Placental epithelial cell (primary cell): ENCODE measurements at places on chromosomes 16 and 17. TPM values are rescaled to one million over a fixed set of nuclear protein-coding genes. Genes with fewer than 3 reads are reported as not detected.

SRRM2 gene
- 58.1 and 106 TPM in 2 replicates for total RNA-seq

TSNAXIP1 gene
- total RNA-seq, result 0.11 and 1.2 TPM in 2 replicates

HS3ST3A1 gene
- total RNA-seq, result 0.33 and 0.79 TPM in 2 replicates

ZP2 gene
- total RNA-seq, result not detected in 2 replicates

MFAP4 gene
- total RNA-seq, result 2.1 and 19.2 TPM in 2 replicates

DHX58 gene
- total RNA-seq, result 2.4 and 5.5 TPM in 2 replicates

TMEM132E gene
- under 0.01 TPM in 1 of 2 replicates, not detected in the other for total RNA-seq

ZNF747 gene
- total RNA-seq, result 21.5 and 25.1 TPM in 2 replicates

PRRT2 gene
- 1.2 and 13.3 TPM in 2 replicates for total RNA-seq

TEX19 gene
- total RNA-seq, result under 0.01 and 0.11 TPM in 2 replicates

CCL5 gene
- total RNA-seq, result not detected in 2 replicates

CDR2L gene
- total RNA-seq, result 34.9 and 47.9 TPM in 2 replicates

SERPINF2 gene
- total RNA-seq, result 0.79 and 0.87 TPM in 2 replicates

LYZL6 gene
- not detected in 2 replicates for total RNA-seq

MYO18A gene
- total RNA-seq, result 20.8 and 36.1 TPM in 2 replicates

GSG1L gene
- under 0.01 TPM in 1 of 2 replicates, not detected in the other for total RNA-seq

KRT13 gene
- total RNA-seq, result under 0.01 and 2.5 TPM in 2 replicates

DNAH9 gene
- total RNA-seq, result not detected in 2 replicates

PIGS gene
- total RNA-seq, result 73.8 and 95.4 TPM in 2 replicates

CMTM2 gene
- not detected in 2 replicates for total RNA-seq

EXOC7 gene
- 99.7 and 118 TPM in 2 replicates for total RNA-seq
